ENCODE measurements at places on chromosomes 3 and 15. TPM values are rescaled to one million over a fixed set of nuclear protein-coding genes. Genes with fewer than 3 reads are reported as not detected.

DNA sequence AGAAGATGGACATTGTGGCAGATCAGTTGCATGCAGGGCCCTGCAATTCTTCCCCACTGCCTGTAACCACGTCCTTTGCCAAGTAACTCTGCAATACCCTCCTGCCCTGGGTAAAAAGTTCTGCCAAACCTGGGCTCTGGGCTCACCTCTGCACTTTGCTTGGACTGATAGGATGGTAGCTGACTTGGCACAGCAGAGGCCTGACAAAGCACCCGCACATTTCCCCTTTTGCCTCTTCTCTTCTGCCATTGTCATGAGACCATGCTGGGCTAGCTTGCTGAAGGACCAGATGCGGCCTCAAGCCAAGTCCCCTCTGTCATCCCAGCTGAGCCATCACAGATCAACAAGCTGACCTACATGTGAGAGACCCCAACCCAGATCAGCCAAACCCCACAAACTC lies 122.4 kb downstream of the SMAD6 start:
- no peak for DNase-seq

Gene GOLGA8R
- not detected for polyA plus RNA-seq

DNA sequence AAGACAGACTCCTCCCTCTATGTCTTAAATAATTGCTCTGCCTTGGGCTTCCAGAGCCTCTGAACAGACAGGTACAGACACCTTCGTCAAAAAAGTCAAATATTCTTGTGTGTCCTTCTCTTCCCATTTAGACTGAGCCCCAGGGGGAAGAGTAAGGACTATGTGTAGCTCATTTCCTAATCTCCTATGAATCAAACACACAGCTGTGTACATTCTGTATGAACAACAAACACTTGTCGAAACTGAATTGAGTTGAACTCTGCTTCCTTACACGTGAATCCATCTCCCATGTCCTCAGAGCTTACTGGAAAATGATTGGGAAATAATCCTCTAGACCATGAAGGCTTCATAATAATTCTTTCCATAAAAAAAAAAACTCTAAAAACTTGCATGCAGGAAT lies 80.8 kb downstream of the MOBP start:
- DNase-seq: no peak

GRCh38 chr3:140494970-140495369 lies 182.9 kb upstream of the TRIM42 start:
- DNase-seq: no peak

- no peak for DNase-seq
These were observed 71.4 kb upstream of the ROPN1 start for GRCh38 chr3:124063197-124063909.

GRCh38 chr3:193884652-193885051 lies 251.3 kb upstream of the HES1 start:
- DNase-seq: no peak

All from GM12878 (cell line).